ENCODE measurements at places on chromosomes 13 and 19. TPM values are rescaled to one million over a fixed set of nuclear protein-coding genes. Genes with fewer than 3 reads are reported as not detected.

Gene KLF1
- total RNA-seq = 1.1 TPM

- DNase-seq = no peak
Observed at GRCh38 chr13:95298971-95299621, 2.2 kb downstream of the ABCC4 start.

DNA sequence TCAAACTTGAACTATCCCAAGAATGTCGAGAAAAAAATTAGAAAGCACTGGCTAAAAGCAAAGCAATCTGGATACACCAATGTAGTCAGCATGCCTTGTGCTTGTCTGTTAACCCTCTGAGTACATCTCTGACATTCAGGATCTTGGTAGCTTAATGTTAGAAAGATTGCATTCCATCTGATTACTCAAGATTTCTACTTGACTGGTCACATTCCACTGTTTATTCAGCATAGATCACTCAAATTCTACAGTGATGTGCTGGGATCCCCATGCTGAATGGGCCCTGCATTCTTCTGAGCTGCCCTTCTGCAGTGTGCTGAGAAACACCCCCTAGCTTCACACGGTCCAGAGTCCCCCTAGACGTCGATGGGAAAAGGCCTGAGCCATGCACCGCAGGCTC is 295.4 kb upstream of the MAB21L1 start:
- no peak for DNase-seq

GRCh38 chr13:38262211-38262610 is 87.4 kb upstream of the UFM1 start:
- no peak for DNase-seq

- no peak for DNase-seq
Observed at GRCh38 chr13:29323954-29324353, 271.5 kb downstream of the SLC7A1 start.

- DNase-seq = no peak
Observed at GRCh38 chr13:35882722-35883497, 248.3 kb downstream of the DCLK1 start.

DNA sequence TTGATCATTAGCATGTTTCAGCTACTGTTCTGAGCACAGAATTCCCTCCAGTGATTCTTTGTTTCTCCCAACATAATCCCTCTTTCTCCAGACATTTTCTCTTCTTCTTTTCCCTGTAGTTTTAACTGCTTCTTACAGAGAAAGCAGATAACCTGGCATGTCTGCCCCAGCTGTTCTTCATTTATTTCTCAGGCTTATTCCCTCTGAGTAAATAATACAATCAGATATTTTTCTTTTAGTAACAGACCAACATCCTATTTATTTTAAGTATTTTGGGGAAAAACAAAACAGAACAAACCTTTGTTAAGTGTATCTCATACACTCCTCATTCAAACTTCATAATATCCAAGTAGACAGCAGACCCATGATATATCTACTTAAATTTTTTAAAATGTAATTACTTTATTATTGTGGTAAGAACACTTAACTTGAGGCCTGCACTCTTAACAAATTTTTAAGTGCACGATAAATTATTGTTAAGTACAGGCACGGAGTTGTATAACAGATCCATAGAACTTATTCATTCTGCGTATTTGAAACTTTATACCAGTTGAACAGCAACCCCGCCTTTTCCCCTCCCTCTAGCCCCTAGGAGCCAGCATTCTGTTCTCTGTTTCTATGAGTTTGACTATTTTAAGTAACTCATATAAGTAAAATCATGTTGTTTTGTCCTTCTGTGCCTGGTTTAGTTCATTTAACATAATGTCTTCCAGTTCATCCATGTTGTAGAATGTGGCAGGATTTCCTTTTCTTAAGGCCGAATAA is 540.0 kb downstream of the LMO7 start:
- no peak for DNase-seq

DNA sequence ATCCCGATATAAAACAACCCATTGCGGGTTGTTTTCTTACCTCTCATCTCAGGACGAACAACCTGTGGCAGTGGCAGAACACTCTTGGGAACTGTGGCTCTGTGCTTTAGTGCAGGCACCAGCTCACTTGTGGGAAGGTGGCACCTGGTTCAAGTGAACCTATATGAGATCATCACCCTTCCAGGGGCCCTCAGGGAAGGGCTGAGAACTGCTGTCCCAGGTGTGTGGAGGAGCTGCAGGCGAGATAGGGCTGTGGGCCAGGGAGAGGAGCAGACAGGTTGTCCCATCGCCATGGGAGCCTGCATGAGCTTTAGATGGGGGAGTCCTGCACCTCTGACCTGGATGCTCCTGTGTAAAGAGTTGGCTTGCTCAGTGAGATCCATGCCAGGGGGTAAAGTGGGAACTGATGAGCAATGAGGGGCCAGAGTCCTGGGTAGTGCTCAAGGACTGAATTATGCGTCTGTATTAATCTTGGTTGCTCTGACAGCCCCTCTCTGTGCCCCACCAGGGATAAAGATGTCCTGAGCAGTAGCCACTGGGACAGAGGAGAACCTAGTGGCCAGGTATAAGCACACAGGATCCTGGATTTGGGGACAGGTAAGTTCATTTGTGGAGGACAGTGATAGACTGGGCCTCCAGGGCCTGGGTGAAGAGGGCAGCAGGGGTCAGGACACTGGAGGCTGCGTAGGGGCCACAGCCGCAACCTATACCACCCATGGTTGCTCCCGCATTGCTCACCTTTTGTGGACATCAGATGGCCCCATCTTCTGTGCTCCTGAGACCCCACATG is 8.7 kb downstream of the CEACAM4 start:
- DNase-seq = no peak

GRCh38 chr13:98260357-98261164 is 83.5 kb upstream of the RNF113B start:
- DNase-seq = no peak

DNA sequence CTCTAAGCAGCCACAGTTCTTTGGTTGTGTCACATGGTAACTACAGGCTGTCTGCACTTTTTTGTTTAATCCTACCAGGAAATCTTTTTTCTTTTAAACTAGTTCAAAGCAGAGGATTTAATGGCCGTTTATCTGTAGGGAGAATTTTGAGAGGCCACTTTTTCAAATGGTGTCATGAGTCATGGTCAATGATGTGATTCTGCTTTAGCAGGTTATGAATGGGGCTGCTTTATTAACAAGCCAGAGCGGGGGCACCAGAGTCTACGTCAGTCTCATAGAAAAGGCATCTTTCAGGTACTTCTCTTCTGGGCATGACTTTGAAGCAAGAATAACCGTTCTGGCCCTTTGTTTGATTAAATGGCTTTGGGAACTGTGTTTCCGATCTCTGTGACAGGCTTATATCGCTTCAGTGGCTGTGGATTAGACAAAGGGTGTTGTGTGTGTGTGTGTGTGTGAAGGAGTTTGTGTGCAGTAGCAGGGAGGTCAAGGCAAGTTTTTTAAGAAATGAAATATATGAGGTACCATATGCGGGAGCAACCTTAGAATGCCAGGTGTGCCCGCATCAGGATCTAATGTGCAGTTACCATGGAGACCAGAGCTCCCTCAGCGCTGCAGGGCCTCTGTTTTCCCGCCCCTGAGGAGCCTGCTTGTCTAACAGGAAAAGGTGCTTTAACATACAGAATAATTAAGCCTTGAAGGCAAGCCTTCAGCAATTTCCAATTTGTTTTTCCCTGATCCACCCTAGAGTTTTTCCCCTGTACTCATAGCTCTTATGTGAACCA is 120.5 kb downstream of the KATNAL1 start:
- DNase-seq = no peak

GRCh38 chr13:34006011-34006410 is 188.1 kb downstream of the RFC3 start:
- DNase-seq = no peak

GRCh38 chr19:35098413-35099049 is 17.1 kb upstream of the FXYD3 start:
- DNase-seq = no peak

Gene ZNF844
- total RNA-seq = 21.3 TPM

Gene VSTM2B
- total RNA-seq = not detected

Gene ZNF549
- total RNA-seq = 9.5 TPM

GRCh38 chr19:41844601-41845000 is at the start of gene LYPD4:
Gene LYPD4 (minus strand): TSS chr19:41844683. CDS start chr19:41839285, 5,398 bp downstream.
- DNase-seq = no peak

DNA sequence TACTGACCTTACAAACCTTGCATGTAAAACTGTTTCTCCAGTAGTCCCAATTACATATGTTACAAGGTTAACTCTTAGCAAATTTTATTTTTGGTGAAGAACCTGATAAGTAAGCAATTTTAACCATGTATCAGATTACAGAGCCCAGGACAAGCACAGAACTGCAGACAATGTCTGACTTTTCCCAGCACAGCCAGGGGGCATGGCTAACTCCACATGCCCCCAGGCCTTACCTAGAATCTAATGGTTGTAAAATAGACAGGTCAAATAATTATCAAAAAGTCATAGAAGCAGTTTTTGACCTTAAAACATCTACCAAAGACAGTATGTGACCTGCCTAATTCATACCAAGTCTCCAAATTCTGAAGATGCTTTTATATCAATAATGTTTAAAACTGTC is 364.1 kb downstream of the FOXO1 start:
- DNase-seq = no peak

- DNase-seq = no peak
Observed at GRCh38 chr13:48827709-48828108, 148.0 kb upstream of the FNDC3A start.

DNA sequence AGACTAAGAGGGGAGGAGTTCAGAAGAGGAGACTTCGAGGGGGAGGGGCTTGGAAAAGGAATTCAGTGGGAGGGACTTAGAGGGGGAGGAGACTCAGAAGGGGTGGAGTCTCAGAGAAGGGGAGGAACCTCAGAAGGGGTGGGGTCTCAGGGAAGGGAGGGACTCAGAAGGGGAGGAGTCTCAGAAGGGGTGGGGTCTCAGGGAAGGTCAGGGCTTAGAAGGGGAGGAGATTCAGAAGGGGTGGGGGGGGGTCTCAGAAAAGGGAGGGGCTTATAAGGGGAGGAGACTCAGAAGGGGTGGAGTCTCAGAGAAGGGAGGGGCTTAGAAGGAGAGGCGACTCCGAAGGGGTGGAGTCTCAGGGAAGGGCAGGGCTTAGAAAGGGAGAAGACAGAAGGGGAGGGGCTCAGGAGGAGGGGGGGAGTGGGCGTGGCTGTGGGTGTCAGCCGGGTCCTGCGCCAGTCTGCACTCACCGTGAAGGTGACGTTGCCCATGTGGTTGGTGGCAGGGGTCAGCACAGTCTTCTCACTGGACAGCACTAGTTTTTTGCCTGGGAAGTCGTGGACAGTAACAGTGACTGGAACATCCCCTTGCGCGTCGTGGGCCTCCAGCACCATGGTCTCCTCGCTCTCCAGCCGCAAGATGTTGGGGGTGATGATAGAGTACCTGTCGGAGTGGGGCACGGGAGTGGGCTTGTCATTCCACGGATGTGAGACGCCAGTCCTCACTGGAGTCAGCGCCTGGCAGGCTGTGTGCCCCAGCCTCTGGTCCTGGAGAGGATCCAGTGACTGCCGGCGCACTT is 1.5 kb downstream of the C3 start:
- no peak for DNase-seq

- DNase-seq = no peak
Observed at GRCh38 chr13:65725006-65725405, 1505.1 kb downstream of the PCDH9 start.

Gene NXNL1
- total RNA-seq = not detected

DNA sequence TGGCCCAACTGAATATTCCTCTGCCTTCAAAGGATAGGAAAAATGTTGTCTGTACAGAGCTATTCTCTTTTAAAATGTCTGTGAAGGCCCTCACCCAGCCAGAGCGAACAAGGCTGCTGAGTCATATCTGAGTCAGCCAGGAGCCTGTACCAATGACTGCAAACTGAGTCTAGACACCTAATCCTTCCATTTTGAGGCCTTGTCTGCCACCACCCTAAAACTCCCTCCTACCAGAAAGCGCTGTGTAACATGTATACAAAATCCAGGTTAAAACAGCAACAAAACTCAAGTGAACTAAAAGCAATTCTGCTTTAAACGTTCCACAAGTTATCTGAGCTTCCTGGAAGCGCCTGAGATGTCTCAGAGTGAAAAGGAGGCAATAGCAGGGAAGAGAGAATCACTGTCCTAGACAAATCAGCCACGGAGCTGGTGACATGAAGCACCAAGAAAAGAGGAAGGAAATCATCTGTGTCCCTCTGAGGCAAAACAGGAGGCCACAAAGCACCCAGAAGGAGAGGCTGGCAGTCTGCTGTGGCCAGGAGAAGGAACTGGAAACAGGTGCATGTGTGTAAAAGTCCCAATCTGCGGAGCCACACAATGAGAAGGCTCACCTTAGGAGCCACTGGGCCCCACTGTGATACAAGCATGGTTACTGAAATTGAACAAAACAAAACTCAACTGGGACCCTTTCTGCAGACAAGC is 10.2 kb downstream of the DHRS12 start:
- no peak for DNase-seq

Gene SLAIN1
- total RNA-seq = 10.1 TPM

Gene GSX1
- total RNA-seq = not detected

DNA sequence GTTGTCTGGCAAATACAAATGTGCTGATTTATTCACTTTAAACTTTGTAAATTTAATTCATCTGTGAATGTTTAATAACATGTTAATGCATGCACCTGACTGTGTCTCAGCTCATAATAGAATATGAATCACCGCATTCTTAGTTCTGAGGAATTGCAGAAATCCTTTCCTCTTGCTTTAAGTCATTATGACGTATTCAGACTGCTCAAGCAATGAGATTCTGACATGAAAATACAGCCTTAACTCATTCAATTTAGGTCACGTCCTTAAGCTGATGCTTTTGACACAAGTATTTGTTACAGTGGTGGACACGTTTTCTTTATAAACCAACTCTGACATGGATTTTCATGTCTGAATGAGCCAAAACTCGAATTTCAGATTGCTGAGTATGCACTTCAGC is 541.0 kb upstream of the KLF12 start:
- no peak for DNase-seq
